ENCODE measurements at places on chromosomes 6 and 20.

DNA sequence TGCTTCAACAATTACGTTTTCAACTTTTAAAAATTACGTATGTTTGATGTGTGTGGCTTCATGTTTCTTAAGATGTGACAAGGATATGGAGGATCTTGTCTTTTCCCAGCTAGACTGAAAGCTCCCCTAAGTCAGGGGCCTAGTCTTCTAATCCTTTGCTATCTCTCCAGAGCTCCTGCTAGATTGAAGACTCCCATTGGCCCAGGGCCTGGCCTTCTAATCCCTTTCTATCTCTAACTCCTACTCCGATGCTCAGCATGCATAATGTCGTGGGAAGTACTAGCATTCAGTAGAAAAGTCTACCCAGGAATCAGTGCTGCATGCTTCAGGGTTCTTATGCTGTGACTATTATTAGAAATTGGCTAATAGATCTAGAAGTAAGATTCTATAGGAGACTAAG is 144.8 kb upstream of the SUPT3H start:
- no peak for DNase-seq

DNA sequence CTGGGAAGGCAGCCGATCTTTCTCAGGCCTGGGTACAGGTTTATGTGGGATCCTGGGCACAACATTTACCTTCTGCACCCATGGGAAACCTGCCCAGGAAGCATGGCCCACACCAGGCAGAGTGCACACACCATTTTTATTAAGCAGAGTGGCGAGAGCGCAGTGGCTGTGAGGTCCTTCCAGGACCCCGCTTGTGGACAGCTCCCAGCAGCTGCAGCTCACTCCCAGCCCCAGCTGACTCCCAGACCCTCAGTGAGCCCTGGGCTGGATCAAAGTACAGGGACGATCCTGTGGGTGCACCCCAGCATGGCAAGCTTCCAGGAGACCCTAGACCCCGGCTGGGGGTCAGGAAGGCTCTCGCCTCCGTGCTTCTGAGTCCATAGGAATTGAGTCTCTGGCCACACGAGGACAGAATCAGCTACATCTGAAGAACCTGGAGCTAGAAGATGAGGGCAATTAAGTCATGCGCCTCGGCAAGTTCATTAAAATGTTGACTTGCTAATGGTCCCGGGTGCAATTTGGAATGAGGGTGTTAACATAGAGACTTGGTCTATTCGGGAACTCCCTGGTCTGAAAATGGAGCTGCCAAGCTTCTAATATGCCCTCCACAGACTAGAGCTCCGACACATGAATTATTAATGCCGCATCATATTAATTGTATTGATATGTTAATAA is 65.4 kb upstream of the SLCO4A1 start:
- DNase-seq = no peak

DNA sequence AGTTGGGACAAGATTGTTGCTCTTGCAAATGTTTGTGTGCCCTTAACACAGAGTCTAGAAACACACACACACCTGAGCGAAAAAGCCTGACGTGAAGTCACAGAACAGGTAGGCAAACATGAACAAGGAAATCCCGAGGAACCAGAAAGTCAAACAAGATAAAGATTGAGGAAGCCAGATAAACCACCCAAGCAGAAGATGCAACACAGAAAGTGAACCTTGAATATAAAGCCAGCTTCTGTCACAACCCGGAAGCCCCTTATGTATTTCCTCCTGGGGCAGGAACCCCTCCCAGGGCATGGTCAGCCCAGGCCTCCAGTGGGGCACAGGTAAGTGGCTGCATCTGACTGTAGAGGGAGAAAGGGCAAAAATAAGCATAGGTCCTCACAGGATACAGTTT is 158.2 kb upstream of the SUPT3H start:
- DNase-seq = no peak

DNA sequence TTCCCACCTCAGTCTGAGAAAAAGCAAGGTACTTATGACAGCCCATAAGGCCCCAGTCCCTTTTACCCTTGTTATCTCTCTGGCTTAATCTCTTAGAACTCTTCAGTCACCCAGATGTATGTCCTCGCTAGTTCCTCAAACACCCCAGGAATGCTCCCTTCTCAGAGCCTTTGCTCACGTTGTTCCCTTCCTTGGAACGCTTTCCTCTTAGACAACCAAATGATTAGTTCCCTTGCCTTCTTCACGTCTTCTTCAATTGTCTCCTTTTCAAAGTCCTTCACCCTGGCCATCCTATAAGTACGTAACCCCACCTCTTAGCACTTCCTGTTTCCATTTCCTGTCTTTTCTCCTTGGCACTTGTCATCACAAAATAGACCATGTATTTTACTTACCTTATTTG is 1.1 kb upstream of the APOBEC2 start:
- DNase-seq = no peak

DNA sequence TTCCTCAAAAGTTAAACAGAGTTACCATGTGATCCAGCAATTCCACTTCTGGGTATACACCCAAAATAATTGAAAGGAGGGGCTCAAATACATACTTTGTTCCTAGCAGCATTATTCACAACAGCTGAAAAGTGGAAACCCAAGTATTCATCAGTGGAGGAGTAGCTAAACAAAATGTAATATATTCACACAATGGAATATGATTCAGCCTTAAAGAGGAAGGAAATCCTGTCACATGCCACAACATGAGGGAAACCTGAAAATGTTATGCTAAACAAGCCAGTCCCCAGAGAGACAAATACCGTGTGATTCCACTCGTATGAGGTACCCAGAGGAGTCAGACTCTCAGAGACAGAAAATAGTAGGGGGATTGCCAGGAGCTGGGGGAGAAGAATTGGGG is 44.5 kb downstream of the PXDC1 start:
- no peak for DNase-seq

DNA sequence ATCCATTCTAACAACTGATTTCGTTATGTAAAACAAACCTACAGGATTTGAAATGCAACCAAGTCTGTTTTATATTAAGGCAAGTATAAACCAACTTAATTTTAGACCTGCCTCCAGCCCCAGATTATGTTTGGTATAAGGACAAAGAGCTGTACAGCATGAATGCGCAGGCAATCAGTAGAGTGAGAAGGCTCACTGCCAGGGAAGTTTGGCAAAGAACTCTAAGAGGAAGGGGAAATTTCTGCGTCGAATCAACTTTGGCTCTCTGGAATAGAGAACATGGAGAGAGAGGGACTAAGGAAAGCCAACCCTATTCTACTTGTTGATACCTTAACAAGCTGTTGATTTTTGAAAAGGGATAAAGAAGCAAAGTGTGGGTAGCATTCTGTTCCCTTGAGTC is 96.9 kb upstream of the FOXO3 start:
- DNase-seq = no peak

GRCh38 chr6:88761237-88762031 is 202.0 kb downstream of the RNGTT start:
- DNase-seq = no peak

DNA sequence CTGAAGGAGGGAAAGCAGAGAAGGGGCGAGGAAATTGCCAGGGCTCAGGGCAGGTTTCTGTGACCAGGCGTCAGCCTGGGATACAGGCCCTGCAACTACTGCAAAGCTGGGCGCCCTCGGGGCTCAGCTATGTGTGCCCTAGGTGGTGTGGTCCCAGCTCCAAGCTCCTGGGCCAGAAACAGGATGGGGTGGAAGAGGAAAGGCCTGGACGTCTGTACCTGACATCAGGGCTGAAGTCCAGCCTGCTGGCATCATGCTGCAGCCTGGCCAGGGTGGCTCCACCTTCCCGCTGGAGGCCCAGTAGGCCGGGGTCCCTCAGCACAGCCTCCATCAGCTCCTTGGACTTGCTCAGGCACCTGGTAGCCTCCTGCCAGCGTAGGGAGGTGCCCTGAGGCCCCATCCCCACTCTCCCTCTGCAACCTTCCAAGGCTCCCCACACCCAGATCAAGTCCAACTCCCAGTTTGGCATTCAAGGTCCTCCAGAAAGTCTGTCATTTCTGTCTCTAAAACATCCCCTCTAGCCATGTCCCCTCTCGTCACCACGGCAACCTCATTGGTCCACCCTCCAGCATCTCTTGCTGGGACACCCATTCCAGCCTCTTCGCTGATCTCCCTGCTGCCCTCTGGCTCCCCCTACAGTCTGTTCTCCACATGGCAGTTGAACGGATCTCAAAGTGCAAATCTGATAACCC is 38.2 kb downstream of the KIAA1755 start:
- DNase-seq = peak; percentile 11

GRCh38 chr6:108560463-108561308 is at the start of gene FOXO3:
FOXO3 (plus strand) TSS chr6:108560917; CDS start chr6:108561209, 292 bp downstream.
- peak; percentile 43 for DNase-seq

DNA sequence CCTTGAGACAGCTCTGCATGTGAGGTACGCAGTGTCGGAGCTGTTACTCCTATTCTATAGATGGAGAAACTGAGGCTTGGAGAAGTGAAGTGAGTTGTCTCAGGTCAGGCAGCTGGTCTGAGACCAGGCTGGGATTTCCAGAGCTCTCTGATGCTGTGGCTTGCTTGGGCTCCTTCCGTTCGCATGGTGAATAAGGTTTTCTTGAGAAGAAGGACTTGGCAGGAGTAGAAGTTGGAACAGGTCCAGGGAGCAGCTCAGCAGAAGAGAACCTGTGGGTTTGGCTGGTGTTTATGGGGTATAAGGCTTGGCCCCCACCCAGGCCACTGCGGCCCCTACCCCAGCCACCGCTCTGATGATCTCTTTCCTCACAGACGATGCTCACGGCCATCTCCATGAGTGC is 7.4 kb downstream of the SLC12A5 start:
- no peak for DNase-seq

DNA sequence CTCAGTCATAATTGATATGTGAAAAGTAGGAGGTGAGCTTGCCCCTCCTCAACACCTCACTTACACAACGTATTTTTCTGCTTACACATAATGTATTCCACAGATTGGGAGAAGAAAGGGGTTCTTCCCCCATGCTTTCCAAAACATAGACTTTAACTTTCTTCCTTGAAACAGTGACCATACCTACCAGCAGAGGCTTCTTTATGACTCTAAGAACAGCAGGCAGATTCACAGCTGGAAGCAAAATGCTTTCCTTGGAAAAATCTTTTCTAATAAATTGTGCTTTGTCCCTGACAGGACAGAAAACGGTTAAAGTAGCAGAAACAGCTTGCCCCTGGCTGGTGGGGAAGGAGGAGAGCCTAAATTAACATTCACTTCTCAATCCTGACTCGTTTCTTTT is 629.1 kb upstream of the IMPG1 start:
- DNase-seq = no peak

DNA sequence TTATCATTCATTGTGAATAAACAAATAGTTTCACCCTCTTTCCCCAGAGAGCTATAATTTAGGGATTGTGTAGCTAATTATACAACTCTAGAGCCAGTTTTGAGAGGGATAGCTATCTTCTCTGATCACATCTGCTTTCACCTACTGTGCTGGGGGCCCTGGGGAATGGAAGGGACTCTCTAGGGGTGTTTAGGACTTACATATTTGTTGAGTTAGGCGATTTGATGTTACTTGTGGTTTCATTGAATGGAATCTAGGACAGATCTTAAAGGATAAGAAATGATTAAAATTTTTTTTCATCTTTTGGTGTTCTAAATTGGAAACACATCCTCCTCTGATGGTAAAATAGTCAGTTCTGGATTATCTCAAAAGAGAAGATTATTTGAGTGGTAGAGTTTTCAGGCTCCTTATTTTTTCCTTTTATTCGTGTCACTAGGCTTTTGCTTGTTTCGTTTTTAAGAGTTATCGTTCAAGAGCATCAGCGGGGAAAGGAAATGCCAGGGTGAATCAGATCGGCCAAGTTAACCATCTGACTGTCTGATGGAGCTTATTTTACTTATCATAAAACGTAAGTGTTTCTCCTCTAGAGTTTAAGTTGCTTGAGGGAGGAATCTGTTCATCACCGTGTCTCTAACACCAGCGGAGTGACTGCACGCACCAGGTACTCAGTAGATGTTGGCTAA is 236.7 kb downstream of the FARS2 start:
- no peak for DNase-seq

DNA sequence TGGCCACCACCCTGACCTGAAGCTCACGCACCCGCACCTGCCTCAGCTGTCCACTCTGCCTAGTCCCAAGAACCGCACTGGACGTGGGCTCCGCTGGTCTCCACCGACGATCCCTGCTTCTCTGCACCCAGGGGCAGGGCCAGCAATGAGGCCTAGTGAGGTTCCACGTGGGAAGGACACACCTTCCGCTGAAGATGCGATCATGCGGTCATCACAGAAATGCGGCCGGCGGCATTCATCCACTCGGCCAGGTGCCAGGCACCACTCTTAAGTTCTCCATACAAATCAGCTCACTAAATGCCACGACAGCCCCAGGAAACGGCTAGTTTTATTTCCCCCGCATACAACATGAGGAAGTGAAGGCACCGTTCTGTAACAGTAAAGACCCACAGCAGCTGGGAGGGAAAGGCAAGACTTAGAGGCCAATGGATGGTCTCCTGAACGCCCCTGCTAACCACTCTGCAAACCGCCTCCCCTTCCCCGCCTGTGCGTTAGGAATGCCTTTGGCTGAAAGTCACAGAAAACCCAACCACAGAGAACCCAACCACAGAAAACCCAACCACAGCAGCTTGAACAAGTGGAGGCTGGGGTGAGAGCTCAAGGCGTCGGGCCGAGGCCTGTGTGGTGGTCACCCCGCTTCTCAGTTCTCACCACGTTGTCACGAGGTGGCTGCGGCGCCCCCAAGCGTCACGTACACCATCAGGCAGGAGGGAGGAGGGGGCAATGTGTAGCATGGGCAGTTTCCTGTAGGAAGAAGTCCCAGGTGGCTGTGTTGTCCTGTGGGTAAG is 204.4 kb downstream of the TAF4 start:
- no peak for DNase-seq

GRCh38 chr20:1094751-1095150 is 23.7 kb upstream of the PSMF1 start:
- DNase-seq = no peak

DNA sequence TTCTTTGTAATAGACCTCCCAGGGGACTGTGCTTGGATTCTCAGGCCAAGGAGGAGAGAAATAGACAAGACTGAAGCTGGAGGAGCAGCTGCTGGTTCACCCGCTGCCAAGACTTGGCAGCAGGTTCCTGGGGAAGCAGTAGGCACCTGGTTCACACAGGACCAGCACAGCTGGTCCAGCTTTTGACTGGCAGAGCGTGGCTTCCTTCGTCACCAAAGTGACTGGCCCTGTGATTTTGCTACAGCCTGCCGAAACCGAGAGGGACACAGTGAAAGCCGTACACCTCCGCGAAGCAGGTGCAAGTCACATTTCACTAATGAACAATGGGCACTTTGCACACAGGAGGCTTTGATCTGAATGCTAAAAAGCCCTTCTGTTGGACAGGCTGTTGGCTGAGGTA is 199.0 kb downstream of the RNF144B start:
- no peak for DNase-seq

- no peak for DNase-seq
These were observed 17.0 kb upstream of the SAMD3 start for GRCh38 chr6:130239755-130240154.

DNA sequence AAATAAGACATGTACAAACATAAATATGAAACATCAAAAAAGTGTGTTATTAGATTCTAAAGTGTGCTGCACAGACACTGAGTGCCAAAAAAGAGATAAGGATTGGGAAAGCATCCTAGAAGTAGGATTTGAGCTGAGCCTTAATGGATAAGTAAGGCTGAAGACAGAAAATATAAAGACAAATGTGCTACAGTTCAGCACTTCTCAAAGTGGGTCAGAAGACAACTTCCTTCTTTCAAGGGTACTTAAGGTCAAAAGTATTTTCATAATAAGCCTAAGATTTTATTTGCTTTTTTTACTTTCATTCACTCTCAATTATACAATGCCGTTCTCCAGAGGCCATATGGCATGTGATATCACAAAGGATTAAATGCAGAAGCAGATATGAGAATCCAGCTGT is 16.8 kb downstream of the USP45 start:
- DNase-seq = no peak

Measured in activated CD4-positive, alpha-beta T cell treated with anti-CD3 and anti-CD28 coated beads for 1 hour (primary cell).